ENCODE measurements at places on chromosomes 1 and 21.
A peak's percentile ranks its signal among the peaks of the same experiment; 100 is the strongest.

DNA sequence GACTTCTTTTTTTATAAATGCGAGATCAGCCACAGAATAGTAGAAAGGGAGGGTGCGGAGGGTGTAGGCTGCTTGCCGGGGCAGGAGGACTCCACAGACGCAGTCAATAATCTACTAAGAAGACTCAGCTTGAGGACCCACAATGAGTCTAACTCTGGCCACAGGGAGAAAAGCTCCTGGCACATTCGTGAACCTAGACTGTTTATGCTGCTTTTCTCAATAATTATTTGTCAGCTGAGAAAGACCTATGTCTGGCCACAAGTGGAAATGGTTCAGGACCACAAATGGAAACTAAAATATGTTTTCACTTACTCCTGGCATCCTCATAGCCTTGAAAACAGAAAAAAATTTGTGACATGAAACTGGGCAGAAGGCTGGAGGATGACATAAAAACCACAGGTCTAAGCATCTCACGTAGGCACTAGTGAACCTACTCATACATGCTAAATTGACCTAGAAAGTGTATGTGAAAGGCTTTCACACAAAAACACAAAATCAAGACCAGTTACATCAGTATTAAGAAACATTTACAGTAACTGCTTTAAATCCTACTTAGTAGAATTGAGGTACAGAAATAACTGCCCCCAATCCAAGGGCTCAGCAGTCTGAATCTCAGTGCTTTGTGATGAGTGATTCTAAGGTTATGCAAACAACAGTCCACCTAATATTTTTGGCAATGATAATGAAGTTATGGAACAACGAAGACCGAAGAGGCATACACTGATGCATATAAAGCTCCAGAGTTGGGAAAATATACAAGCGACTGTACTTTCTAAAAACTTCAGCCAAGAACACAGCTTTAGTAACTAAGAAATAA lies 159.5 kb downstream of the SLC45A1 start:
- DNase-seq, result peak; percentile 82

- no peak for DNase-seq
Measured at GRCh38 chr1:36880155-36881067, 153.9 kb downstream of the GRIK3 start.

GRCh38 chr1:99365141-99365540 lies 100.8 kb downstream of the PLPPR4 start:
- DNase-seq, result no peak

- DNase-seq, result no peak
Measured at GRCh38 chr1:21864730-21865129, 52.7 kb downstream of the LDLRAD2 start.

DNA sequence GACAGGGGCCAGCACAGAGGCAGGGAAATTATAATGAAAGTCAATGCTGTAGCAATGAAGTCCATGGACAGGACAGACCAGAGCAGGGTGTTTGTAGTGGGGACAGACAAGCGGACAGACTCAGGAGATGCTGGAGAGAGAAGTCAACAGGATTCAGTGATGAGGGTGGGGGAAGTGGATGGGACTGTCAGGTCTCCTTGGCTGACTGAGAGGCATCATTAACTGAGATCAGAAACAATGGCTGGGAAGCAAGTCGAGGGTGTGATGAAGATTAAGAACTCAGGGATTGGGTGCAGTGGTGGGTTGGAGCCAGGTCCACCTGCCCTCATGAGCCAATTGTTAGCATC lies 25.5 kb downstream of the CD58 start:
- DNase-seq, result no peak

GRCh38 chr1:25796811-25797458 lies 3.1 kb upstream of the SELENON start:
- DNase-seq, result no peak

DNA sequence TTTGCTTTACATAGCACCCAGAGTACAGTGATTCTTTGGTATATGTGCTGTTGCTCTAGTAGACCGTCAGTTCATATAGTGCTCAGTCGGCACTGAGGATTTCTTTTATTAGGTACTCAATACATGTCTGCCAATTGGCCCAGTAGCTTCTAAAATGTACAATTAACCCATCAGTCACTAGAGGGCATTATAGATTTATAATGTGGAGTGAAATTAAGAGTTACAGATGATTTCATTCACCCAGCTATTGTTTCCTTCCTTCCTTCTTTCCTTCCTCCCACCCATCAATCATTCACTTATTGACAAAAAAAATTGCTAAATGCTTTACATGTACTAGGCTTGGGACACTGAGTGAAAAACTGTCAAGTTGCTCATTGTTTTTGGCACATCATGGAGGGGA lies 263.6 kb upstream of the USP24 start:
- DNase-seq, result no peak

GRCh38 chr1:237804516-237804915 lies 86.2 kb downstream of the ZP4 start:
- DNase-seq, result no peak

DNA sequence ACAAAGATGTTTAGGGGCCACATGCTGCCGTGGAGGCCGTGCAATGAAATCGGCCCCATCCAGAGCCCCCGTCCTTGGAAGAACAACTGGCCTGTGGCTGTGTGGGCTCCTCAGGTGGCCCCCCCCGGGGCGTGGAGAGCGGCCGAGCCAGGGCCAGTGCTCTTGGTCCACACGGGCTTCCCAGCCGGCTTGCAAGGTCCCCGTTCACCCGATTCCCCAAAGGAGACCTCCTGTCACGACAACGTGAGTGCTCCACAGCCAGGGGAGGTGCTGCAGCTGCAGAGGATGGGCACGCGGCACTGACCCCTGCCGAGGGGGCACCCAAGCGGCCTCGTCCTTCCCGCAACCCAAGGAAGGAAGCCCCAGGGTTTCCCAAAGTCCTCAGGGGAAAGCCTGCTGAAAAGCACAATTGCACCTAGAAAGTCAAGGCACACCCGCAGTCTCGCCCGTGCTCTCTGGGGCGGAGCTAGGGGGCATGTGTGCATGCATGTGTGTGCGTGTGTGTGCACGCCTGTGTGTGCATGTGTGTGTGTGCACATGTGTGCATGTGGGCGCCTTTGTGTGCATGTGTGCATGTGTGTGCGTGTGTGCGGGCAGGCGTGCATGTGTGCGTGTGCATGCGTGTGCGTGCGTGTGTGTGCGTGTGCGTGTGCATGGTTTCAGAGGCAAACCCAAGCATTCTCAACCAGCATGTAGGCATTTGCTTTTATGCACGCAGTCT lies 48.2 kb downstream of the SLX9 start:
- DNase-seq, result no peak

DNA sequence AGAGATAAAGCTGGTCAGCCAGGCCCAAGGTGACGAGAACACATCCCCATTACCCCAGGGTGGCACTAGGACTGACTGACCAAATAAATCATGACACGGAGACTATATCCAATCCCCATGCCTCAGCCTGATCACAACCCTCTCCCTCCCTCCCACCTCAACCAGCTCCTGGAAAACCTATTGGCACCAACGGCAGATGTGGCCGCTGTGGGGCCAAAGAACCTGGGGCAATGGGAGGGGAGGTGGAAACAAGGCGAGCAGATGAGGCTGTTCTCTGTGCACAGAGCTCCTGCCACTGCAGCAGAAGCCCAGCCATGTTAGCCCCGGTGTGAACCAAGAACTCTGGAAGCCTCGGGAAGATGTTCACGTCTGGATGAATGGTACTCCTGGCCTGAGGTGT lies 77.6 kb downstream of the CD247 start:
- no peak for DNase-seq

DNA sequence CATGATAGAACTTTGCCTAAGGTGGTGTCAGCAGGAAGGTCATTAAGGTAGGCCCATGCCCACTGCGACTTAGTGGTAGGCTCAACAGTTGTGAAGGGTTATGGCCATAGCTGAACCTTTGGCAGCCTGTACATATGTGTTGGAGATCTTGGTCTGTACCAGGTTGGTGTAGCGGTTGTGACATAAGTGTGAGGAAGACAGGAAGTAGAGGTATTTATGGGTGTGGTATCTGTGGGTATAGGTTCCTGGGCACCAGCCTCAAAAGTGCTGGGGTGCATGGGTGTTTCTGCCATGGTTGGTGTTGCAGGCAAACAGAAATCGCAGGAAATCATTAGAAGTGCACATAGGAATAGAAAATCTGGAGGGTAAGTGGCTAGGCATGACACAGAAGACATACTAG lies 18.6 kb upstream of the LRIF1 start:
- no peak for DNase-seq

GRCh38 chr1:147820761-147821297 lies 60.4 kb upstream of the GJA5 start:
- DNase-seq, result no peak

DNA sequence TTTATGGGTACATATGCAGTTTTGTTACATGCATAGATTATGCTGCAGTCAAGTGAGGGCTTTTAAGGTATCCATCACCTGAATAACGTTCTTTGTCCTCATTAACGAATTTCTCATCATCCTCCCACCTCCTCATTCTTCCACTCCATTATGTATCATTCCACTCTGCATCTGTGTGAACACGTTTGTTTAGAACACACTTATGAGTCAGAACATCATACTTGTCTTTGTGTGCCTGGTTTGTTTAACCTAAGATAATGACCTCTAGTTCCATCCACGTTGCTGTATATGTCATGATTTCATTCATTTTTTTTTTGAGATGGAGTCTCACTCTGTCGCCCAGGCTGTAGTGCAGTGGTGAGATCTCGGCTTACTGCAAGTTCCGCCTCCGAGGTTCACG lies 6.7 kb upstream of the MPC2 start:
- DNase-seq, result no peak

- DNase-seq, result no peak
Measured at GRCh38 chr1:185367218-185367617, 50.2 kb upstream of the IVNS1ABP start.

GRCh38 chr1:33130297-33130696 lies 49.3 kb downstream of the AZIN2 start:
- DNase-seq, result no peak

- DNase-seq, result no peak
Measured at GRCh38 chr1:99589186-99589636, 56.7 kb upstream of the PALMD start.

DNA sequence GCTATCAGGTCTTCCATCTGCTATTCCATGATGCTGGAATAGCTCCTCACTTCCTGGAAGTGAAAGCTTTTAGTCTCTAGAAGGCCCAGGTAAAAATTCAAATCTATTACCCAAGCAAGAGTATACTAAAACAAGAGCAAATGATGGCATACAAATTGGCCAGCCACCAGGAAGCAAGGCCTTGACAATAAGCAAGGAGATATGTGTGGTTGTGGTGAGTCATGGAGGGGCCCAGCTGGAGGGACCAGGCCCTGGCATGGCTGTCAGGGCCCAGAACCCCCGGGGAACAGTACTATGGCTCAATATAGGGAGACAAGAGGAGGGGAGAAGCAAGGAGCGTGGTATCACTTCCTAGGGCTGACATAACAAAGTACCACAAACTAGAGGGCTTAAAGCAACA lies 358.7 kb downstream of the RRAGC start:
- no peak for DNase-seq

DNA sequence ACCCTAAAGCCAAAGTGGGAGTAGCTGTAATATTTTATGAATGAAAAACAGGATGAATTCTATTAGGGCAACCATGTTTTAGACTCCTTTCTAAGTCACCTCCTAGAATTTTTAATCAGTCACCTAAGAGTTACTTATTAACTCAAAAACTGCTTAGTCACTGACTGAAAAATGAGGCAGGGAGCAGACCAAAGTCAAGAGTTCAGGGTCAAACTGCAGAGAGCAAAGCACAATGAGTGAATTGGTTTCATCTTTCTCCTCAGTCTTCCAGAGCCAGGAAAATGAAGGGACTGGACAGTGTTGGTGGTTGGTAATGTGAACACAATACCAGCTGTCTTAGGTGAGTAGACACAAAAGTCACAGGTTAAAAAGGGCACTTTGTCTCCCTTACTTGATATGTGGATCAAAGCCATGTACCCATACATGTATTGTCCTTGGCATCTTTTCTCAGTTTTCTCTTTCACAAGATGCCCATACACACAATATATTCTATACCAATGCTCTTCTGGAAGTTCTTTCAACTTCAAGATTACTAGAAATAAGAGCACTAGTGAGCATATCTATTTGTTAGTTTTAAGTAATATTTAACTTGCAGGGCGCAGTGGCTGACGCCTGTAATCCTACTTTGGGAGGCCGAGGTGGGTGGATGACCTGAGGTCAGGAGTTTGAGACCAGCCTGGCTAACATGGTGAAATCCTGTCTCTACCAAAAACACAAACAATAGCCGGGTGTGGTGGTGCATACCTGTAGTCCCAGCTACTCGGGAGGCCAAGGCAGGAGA lies 42.2 kb downstream of the ATP1B1 start:
- DNase-seq, result no peak

DNA sequence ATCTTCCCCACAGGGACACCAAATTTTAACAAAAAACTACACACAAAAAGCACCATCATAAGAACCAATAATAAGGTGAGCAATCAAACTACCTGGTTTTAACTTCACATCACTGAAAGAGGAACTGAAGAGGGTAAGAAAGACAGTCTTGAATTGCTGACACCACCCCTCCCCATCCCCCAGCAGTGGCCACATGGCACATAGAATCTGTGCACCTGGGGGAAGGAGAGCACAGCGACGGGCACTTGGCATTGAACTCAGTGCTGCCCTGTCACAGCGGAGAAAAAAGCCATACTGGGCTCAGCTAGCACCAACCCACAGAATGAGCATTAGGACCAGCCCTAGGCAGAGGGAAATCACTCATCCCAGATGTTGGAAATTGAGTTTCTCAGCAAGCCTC lies 640.0 kb upstream of the ADGRL2 start:
- DNase-seq, result no peak

- DNase-seq, result no peak
Measured at GRCh38 chr1:212237651-212238050, 47.6 kb upstream of the PPP2R5A start.

- DNase-seq, result no peak
Measured at GRCh38 chr1:43220905-43221778, 48.6 kb upstream of the TMEM125 start.

DNA sequence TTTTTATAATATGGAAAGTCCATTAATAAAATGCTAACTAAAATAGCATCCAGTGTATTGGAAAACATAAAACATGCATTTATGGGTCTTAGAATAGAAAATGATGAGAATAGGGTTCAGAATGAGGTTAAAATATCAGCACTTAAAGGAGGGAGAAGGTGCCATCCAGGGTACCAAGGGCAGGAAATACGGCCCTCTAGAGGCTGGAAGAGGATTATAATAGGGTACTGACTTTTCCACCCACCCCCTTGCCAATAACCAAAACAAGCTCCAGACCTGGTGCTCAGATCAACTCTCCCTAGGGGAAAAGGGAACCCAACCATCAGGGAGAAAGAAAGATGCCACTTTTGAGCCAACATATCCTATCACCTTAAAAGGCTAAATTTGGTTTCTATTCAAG lies 26.7 kb downstream of the ASTN1 start:
- no peak for DNase-seq

All from AG09309 (cell line).